ENCODE measurements at places on chromosomes 6 and 20. TPM values are rescaled to one million over a fixed set of nuclear protein-coding genes. Genes with fewer than 3 reads are reported as not detected.

GRCh38 chr6:160122744-160123143, 1.1 kb downstream of the SLC22A1 start:
- DNase-seq = peak; percentile 51

SOBP gene
- total RNA-seq = 11.0 TPM

DNA sequence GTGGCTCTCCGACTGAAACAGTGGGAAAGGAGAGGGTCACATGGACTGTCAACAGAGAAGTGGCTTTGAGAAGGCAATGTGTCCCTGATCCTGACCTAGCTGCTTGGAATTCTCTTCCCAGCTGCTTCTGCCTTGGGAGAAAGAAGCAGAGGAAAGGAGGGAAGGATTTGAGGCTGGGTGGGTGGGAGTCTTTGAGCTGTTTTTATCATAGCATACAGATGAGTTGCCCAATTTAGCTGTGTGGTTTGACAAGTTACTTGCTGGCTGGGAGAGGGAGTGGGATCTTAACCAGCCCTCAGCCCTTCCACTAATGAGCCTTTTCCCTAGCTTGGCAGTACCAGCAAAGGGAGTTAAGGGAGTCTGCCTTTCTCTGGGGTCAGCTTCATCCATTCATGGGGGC, 51.1 kb upstream of the MYL9 start:
- no peak for DNase-seq

SCUBE3 gene
- 0.22 TPM for total RNA-seq

DNA sequence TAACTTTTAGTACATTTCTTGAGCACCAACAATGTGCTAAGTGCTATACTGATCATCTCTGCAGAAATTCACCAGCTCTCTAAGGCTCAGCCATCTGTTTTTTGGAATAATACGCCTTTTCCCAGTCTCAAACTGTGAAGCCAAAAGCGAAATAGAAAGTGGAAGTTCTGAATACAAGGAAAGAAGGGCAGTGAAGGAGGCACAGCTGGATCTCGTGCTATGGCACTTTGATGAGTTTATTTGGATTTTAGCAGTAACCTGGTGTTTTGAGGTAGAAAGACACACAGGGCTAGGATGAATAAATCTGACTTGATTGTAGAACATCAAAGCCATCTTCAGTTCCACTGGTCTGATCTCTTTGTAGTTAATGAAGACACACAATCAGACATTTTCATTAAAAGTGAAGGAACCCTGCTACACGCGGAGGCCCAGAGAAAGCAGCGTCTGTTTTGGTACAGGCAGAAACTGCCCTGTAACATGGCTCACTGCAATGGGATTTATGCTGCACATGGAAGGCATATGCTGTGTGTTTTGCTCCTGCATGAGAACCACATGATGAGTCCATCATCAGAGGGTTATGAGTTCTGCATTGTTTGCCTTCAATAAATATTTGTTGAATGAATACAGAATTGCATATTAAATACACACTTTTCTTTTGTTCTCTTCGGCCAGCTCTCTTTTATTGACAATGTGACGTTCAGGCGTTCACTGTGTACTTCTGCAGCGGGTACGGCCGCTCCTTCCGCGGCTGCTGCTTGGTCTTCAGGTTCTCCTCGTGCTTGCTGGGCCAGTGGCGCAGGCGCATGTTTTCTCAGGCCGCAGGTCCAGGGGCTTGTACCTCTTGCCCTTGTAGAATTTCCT, 100.9 kb downstream of the PREP start:
- no peak for DNase-seq

DNA sequence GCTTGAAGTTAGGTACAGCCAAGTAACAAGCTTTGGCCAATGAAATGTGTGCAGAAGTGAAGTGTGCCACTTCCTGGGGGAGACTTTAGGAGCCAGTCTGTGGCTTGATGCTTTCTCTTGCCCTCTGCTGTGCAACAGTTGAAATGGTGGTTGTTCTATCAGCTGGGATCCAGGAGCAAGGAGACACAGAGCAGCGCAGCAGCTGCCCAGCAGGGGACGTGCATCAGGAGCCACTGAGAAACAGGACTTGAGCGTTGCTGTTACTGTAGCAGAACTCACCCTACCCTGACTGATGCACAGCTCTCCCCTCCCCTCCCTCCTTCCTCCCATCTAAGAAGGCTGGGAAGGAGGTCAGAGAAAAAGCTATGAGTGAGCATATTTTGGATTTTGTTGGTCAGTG, 18.9 kb upstream of the CCN5 start:
- DNase-seq = no peak

GRCh38 chr20:14599613-14600012, 262.2 kb upstream of the FLRT3 start:
- DNase-seq = no peak

CLPSL2 gene
- total RNA-seq = not detected

DNA sequence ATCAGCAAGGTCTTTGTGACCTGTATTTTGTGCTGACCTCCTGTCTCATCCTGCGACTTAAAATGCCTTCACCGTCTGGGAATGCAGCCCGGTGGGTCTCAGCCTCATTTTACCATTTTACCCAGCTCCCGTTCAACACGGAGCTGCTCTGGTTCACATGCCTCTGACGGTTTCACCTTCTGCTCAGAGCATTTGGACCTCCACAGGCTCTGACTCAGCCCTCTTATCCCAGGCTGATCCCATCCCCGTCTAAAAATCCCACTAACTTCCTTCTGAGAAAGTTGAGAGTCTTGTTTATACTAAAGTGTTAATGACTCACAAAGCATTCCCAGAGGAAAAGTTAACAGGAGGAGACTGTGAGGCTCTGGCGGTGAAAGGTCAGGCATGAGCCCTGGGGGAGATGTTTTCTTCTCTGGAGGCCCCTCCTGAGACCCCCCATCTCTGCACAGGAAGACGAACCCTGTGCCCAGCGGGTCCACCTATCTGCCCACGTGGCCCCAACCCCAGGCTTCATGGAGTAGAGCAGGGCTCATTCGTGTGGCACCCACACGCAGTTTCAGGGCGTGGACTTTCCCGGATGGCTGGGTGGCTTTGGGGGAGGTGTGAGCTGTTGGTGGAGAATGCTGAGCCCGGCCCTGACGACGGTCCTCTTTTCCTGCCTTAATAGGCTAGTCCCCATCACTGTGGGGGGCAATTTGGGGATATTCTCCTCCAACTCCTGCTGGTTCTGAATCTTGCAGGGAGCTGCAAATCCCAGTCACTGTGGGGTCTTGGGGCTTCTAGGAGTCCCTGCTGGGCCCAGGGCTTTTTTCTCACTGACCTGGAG, 3.3 kb upstream of the BIRC7 start:
- no peak for DNase-seq

- no peak for DNase-seq
These were observed 139.4 kb upstream of the GLP1R start for GRCh38 chr6:38909015-38909730.

GRCh38 chr20:7772371-7772770, 167.9 kb downstream of the HAO1 start:
- no peak for DNase-seq

DNA sequence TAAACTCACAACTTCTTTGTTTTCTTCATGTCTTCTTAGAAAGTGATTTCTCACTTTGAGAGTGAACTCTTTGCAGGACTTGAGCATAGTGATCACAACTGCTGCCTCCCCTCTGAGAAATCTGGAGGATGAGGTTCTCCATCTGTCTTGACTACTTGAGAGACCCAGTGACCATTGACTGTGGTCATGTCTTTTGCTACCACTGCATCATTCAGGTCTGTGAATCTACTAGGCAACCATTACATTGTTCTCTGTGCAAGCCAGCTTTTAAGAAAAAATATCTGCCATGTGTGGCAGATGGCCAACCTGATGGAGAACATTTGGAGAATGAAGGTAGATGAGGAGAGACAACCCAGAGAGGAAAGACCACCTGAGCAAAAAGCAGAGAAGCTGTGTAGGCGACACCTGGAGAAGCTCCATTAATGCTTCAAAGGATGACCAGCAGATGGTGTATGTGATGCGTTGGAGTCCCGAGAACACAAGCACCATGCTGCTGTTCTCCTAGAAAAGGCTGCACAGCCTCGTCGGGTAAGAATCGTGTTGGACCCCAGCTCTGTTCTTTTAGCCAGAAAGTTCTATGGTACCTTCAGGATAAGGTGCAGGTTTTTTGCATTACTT, 25.1 kb upstream of the TRIM26 start:
- no peak for DNase-seq

GRCh38 chr20:34562641-34563040, 4.1 kb downstream of the MAP1LC3A start:
- no peak for DNase-seq

DNA sequence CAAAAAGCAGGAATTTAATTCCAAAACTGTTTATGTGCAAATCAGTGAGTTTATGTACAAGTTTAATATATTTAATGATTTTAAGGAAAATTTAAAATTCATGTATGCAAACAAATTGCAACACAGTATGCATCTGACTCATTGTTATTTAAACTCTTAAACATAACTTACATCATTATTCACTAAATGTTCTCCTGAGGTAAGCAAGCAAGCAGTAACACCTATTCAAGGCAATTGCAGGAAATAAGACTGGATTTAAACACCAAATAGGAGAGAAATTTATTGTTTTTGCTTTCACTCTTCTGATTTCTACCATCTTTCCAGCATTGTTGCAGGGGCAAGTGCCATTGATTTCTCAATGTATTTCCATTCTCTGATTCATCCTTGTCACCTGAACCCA, 239.5 kb downstream of the TFAP2A start:
- no peak for DNase-seq

CCN5 gene
- 51.5 TPM for total RNA-seq

MOG gene
- total RNA-seq = not detected
